ENCODE measurements at places on chromosomes 5 and 9.

GRCh38 chr9:112699230-112699629, 18.7 kb downstream of the INIP start:
- no peak for DNase-seq

DNA sequence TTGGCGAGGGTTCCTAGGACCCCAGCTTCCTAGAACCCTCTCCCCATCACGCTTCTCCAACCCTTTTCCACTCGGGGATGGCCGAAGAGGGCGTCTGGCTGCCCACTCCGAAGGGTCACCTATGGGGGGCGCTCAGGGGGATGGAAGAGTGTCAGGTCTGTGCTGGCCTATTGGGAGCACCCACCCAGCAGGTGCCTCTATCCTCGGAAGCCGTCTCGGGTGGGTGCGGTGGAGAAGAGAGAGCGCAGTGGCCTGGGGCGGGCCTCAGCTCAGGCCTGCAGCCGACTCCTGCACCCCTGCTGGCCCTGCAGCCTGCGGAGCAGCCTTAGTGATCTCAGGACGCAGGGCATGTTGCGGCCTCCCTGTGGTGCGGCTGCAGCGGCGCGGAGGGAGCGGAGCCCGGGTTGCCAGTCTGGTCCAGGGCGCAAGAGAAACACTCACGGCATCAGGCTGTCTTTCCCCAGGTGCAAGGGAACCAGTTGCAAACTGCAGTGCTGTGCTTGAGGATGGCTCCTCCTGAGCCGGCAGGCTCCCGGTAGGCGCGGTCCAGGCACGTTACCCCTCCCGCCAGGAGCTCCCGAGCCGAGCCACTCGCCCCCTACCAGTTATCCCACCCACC, 1.5 kb upstream of the IRX2 start:
- no peak for DNase-seq

DNA sequence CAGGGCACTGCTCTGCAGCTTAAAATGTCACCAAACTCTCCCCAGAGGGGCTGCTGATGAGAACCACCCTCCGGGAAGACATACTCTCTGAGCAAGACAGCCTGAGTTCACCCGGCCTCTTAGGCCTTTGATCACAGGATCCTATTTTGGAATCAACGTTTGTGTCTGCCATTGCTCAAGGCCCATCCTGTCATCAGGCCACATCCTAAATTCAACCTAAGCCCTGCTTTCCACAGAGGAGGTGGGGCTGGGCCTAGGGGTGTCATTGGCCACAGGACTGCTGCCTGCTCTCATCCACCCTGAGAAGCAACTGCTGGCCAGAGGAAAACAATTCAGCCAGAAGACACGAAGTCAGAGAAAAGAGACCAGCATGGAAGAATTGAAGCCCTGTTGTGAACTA, 351.1 kb upstream of the IRX2 start:
- no peak for DNase-seq

- peak; percentile 78 for DNase-seq
Observed at GRCh38 chr5:72065751-72066255, 41.5 kb upstream of the MAP1B start.

GRCh38 chr9:93569621-93570174, 6.7 kb upstream of the PHF2 start:
- no peak for DNase-seq

DNA sequence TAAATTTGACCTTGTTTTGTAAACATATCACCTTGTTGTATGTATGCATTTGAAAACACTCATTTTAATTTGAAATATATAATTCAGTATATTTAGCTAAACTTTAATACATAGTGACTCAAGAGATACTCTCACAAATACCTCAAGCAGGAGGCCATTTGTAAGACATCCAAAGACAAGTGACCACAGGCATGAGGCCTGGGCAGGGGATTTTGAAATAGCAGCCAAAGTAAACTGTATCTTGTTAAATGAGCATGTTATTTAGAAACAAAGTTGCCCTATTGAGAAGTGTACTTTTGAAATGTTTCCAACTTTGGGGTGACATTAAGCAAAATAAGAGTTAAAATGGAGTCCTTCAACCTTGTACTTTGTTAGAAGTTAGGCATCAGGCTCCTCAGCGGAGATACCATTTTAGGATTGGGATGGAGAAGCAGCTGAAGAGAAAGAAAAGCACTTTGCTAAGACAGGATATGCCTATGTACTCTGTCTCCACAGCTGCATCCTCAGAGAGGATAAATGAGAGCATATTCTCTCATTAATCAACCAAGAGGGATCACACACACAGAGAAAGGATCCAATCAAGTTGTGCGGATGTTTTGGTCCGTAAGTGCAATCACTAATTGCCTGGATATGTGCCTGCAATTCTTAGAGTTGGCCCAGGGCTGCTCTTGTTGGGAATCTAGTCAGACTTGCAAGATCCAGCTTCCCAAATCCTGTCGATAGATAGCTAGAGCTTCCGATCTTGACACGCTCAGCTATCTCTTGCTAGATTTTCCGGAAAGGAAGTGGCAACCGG, 157.5 kb upstream of the HAPLN1 start:
- no peak for DNase-seq

DNA sequence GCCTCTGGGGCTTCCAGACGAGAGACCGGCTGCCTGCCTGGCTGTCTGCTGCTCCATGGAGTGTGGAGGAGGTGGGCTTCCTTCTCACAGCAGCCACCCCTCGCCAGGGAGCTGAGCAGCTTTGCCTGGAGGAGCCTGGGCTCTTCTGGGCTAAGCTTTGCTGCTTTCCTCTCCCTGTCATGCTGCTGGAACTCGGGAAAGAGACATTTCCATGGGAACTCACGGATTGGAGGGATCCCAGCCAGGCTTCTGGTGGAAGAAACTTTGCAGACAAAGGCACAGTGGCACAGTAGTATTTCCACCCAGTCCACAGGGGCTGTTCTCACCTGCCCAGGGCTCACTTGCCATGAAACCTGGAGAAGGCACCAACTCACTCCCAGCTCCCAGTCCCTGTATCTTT, 5.6 kb upstream of the NTNG2 start:
- no peak for DNase-seq

DNA sequence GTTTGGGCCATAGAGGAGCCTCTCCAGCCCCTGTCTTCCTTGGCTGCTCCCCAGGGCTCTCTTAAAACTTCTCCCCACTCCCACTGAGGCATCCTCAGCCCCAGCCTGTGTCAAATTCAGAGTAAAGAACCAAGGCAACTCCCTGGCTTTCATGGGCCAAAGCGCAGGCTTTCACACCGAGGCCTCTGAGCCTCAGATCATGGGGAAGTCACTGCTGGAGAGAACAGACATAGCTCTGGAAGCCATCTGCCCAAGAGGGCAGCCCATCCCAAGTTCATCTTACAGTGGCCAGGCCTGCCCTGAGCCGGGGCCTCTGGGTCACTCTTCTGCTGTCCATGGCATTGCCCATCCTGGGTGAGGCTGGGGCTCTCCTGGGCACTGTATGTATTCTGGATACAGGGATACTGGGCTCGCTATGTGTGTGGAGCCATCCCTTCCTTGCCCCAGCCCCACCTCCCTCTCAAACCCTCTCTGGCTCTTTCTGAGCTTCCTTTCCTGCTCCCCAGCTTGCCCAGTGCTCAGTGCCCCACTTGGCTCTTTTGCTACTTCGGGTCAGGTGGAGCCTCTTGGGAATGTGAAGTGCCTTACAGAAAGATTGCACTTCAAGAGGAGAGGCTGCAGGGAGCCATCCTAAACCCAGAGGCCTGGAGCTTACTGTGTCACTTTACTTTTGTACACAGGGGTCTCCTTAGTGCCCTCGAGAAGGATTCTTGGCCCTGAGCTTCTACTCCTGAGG, 33.0 kb downstream of the TGFBI start:
- no peak for DNase-seq

- no peak for DNase-seq
Observed at GRCh38 chr5:2357309-2357708, 394.2 kb downstream of the IRX2 start.

DNA sequence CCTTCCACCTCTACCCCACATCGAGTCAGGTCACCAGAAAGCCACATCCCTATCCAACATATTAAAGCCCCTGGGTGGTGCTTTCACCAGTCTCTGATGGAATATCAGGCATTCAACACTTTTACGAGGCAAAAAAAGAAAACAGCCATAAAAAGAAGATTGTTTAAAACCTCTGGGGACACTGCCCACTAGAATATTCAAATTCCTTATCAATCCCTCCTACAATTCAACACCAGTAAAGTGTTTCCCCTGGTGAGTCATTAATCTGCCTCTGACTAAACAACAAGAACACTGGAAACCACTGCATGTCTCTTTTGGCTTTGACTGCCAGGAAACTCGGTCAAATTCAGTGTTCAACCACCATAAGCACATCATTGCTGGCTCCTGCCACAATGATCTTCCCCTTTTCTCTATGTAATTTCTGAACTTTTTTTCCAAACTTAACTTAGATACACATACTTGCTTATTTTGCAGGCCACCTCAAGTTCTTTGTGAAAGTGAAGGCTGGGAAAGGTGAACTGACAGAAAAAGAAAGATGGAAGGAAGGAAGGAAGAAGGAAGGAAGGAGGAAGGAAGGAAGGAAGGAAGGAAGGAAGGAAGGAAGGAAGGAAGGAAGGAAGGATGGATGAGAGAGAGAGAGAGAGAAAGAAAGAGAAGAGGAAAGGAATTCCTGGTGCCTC, 105.3 kb downstream of the PAX5 start:
- DNase-seq, result no peak

- DNase-seq, result no peak
Observed at GRCh38 chr9:89548071-89548638, 50.2 kb upstream of the SEMA4D start.

DNA sequence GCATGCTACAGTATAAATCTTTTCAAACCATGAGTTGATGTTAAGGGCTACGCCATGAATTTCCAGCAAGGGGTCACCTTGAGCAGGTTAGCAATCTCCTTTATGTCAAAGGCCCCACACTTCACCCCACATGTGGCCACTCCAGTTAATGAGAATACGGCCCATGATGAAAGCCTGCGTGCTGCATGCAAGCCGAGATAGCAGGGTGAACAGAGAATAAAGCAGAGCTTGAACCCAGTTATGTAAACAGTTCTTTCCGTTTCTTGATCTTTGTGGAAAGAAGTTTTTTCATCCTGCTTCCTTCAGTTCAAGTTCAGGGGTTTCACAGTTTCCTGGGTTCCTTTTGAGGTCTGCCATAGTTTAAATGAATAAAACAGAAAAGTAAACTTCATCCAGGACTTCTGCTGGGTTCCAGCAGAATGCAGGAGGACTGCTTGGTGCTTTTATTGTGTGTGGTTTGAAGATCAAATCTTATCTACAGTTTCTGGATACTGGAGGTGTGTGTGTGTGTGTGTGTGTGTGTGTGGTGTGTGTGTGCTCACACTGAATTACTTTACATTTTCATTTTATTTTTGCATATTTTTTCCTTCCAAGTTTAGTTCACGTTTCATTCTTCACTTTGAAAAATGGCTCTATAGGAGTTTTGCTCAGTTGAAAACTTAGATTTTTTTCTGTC, 87.1 kb downstream of the HMHB1 start:
- no peak for DNase-seq

DNA sequence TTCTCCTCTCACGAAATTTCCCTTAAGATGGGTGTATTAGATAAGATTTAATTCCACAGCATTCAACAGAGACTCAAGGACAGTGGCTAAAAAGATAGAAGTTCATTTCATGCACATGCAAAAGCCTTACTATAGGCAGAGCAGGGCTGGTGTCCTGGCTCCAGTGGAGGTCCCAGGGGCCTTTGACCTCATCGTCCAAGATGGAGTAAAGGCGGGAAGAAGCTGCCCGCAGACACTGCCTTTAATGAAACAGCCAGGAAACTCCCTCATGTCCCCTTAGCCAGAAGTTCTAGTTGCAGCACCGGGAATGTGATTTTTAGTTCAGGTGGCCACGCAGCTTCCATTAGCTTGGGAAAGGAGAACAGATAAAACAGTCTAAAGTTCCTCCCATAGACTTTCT, 190.3 kb downstream of the TLE4 start:
- no peak for DNase-seq

- DNase-seq, result no peak
Observed at GRCh38 chr5:181235689-181236366, 7.9 kb downstream of the RACK1 start.

DNA sequence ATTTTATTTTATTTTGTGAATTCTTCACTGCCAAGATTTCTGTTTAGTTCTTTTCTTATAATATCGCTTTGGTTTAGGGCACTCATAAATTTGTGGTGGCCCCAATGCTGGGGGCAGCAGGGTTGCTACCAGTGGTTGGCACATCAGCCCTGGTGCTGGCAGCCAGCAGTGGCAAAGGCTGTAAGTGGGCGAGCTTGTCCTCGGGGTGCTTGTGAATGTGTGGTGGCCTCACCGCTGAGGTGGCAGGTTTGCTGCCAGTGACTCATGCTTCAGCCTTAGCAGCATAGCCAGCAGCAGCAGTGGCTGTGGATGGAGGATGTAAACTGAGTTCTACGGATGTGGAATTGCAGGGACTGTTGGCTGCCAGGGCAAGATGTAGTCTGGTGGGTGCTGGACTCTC, 262.9 kb upstream of the DMAC1 start:
- no peak for DNase-seq

DNA sequence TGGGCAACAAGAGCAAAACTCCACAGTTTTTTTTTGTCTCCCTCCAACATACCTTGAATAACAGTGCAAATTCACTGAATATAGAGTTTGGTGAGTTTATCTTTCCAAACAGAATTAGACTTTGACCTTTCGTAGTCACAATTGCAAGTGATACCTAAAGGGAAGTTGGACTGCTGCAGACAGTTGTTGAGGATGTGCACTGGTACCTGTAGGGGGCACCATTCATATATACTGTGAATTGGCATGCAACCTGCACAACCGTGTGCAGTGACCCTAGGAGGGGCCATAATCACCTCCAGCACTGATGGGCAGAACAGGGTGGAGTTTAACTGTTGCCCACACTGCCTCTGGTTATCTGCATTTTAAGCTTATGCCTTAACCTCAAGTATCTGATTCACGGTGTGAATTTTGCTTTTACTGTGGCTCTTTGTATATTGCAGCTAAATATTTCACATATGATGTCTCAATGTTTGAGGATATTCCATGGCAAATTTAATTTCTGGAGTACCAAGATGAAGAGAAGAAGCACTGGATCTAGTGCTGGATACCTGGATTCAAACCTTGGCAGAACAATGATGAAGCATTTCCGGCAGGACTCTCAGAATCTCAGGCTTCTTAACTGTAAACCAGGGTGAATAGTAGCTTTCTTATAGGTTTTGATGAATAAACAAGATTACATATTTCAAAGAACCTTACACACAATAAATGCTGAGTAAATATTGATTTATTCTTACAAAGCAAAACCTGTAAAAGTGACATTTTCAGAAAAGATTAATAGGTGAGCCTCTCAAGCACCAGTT, 144.3 kb downstream of the ACTBL2 start:
- no peak for DNase-seq

GRCh38 chr5:149916334-149917072, 28.1 kb downstream of the PDE6A start:
- no peak for DNase-seq

GRCh38 chr5:173706700-173707099, 90.2 kb upstream of the BOD1 start:
- DNase-seq, result no peak

GRCh38 chr5:115317320-115317719, 20.9 kb upstream of the CCDC112 start:
- DNase-seq, result no peak

DNA sequence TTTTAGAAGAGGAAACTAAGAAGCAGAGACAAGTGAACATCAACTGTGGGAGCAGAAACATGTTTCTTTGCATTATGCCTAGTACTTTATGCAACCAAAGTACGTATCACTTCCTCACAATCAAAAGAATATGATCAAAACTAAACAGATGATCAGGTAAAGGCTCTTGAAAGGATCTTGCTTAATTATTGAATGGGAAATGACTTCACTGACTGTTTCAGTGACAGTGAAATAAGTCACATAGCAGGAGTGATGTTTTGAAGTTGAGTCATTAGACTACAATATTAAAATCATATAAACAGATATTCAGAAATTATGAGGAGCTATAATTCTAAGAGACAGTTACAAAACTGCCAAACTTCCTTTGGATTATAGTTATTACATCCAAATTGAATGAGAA, 527.3 kb downstream of the MTRR start:
- DNase-seq, result no peak
